Renal cortical epithelial cell (primary cell): ENCODE measurements at places on chromosomes 7 and 10.

GRCh38 chr7:39978230-39978934, 28.3 kb downstream of the CDK13 start:
- DNase-seq: no peak

- no peak for DNase-seq
Measured at GRCh38 chr7:46396481-46396880, 475.4 kb upstream of the IGFBP3 start.

- no peak for DNase-seq
Measured at GRCh38 chr7:28038175-28038797, 142.3 kb downstream of the JAZF1 start.

DNA sequence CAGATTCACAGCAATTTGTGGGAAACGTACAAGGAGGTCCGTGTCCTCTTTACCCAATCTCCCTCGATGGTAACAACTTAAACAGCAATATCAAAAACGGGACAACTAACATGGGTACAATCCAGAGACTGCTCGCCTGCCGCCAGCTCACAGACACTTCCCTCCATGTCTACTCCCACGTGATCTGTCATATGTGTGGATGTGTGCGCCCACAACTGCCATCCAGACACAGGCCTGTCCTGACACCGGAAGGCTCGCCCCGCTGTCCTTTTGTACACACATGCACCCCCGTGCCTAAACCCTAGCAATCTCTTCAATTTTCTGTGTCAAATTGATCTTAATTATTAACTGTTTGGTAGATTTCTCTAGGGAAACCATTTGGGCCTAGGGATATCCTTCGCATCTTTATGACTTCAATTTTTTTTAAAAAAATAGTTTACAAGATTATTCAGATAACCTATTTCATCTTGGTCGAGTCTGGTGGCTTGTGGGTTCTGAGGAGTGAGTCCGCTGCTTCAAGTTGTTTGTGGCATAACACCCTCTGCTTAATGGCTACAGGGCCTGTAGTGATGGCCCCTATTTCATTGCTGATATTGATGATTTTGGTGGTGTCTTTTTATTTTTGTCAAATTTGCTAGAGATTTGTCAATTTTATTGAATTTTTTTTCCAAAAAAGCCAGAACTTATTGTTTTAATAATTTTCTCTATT, 260.6 kb downstream of the MAD1L1 start:
- DNase-seq: no peak

DNA sequence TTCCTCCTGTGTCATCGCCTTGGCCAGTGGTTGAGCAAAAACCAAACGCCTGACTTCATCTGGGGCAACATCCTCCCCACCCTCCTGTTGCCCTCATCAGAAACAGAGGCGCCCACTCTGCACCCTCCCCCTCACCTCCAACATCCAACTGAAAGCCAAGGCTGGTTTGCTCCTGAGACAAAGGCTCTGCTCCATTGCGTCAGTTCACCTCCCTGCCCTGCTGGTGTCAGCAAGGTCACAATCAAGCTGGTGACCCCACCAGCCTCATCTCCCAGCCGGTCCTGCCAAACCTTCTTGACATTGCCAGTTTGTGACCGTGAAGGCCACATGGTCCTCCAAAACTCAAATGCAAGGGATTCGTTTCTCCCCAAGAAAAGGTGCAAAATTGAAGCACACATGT, 131.7 kb upstream of the ADAM12 start:
- no peak for DNase-seq

DNA sequence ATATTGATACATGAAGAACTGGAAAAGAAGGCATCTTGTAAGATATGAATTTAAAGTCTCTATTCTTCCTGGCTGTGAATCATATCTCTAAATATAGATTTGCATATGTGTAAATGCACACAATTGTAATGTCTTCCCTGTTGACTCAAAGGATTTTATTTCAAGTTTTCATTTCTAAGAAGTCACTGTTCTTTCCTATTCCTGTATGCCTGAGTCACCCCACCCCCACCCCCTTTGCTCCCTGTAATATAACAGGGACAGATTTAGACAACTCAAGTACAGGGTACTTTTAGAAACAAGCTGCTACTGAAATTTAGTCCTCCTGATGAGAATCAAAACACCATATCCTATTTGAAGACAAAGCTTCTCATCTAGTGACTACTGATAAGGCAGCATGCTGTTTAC, 43.0 kb upstream of the HECTD2 start:
- no peak for DNase-seq

- DNase-seq: peak; percentile 57
Measured at GRCh38 chr7:30510124-30511075, 5.8 kb upstream of the GGCT start.

DNA sequence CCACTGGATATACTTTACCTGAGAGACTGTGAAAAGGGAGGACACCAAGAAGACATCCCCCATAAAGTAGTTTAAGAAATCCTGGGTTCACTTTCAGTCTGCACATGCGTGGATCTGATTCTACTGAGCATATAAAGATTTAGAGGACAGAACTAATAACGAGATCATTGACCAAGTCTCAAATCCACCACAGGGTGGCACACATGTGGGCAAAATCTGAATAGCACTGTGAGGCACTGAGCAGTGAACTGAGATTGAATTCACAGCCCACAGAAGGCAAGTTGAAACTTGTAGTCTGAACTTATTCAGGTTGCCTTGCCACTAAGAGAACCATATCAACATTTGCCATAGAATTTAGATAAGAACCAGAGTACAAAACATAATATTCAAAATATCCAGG, 818.6 kb downstream of the GRID1 start:
- DNase-seq: peak; percentile 70
